ENCODE measurements at places on chromosomes 1 and 21.
A peak's percentile ranks its signal among the peaks of the same experiment; 100 is the strongest.

GRCh38 chr21:42186591-42186990 is 32.3 kb upstream of the ABCG1 start:
- no peak for DNase-seq

DNA sequence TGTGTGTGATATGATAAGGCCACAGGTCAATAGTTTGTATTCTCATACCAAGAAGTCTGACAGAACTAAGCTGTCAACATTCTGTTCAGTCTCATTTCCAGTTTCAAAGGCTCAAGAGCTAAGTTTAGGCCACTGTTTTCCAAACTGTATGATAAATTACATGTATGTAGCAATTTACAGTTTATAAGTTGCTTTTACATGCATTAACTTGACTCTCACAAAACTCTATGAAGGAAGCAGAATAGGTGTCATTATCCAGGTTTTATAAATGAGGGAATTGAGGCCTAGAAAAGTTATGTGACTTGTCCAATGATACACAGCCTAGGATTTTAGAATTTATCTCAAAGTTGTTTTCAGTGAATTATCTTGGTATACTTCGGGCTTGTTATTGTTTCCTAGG is 23.4 kb downstream of the FMO5 start:
- no peak for DNase-seq

GRCh38 chr1:66266756-66267155 is 267.2 kb upstream of the SGIP1 start:
- DNase-seq: no peak

GRCh38 chr1:37755951-37756560 is 8.9 kb downstream of the EPHA10 start:
- peak; percentile 28 for DNase-seq

DNA sequence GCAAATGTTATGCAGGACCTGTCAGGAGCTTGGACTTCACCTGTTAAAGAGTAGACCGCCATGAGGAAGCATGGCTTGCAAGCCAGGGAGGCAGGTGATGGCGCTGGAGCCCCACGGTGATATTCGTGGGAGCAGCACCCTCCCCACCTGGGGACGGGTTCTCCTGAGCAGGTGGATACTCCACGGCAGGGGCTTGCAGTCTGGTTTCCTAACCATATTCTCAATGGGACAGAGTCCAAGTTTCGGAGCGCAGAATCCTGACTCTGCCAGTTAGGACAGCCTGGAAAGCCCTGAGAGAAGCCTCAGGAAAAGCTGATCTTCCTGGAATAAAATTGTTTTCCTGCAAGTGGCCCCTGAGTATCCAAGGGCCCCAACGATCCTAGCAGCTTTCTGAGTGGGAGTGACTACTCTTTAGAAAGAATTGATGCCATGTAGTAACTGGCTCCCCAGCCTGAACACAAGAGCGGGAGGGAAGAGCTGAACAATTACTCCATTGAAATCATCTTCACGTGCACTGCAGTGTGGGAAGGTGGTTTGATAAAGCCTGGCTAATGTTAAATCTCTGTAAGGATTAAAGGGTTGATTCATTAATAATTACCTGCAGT is 146.3 kb upstream of the RAB4A start:
- no peak for DNase-seq

- no peak for DNase-seq
Measured at GRCh38 chr1:228697207-228698016, 37.9 kb upstream of the RHOU start.

- no peak for DNase-seq
Measured at GRCh38 chr1:112317140-112317539, 78.9 kb upstream of the CTTNBP2NL start.

DNA sequence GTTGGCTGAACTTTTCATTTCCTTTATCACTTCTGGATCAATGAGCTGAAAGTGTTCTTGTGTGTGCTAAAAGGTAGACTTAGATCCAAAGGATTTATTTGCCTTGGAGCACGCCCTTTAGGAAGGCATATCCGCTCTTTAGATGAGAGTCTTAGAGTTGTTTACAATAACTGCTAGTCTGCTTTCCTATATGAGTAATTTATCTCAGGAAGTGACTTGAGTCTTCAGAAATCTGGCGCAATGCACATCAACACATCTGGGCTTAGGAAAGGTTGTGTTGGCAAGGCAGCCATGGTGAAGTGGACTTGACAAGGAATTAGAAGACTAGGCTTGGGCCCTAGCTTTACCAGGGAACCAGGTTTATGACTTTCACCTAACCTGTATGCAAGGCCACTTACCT is 204.1 kb upstream of the PTGFR start:
- no peak for DNase-seq

DNA sequence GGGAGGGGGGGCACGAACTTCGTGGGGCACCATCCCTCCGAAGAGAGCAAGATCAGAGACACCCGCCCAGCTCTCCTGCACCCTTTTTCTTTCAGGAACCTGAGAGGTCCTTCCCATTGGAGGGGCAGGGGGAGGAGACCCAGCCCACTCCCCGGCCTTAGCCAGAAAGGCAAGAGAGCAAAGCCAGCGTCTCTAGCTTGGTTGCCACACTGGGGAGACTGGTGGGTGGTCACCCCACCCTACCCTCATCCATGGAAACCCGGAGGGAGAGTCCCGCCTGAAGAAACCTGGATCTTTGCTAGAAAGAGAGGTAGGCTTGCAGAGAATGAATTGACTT is 246 bp downstream of the ATP2B4 start:
- DNase-seq: no peak

GRCh38 chr21:26461500-26461899 is 111.6 kb downstream of the CYYR1 start:
- DNase-seq: no peak

DNA sequence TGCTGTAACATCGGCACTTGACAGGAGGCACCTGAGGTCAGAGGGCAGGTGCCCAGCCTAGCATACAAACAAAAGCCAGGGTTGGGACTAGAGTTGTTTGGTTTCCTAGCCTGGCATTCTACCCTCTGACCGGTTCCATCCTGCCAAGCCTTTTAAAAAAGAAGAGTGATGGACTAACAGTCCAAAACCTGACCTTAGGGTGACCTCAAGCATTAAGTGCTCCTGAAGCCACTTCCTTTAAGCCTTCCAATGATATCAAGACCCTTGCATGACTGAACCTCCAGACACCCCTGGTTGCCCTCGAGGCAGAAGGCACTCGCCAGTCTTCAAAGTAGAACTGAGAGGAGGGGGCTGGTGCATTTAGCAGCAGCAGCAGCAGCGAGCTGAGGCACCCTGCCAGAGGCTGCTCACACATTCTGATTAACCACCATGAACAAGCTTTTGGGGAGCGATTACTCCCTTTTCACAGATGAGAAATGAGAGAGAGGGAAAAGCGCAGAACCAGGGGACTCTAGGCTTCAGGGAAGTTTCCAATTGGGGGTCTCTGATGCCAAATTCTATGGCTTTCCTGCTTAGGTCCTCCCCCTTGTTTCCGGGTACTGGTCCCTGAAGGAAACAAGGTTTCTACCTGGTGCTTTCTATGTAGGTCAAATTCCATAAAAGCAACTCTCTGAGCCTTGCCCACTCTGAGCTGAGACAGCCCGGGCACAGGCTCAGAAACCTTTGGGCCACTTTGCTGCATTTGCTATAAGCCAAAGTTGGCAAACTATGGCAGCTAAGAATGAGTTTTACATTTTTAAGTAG is 9.2 kb downstream of the SLC2A1 start:
- no peak for DNase-seq
